Caki2 (cell line): ENCODE measurements at places on chromosomes 5 and 9.
A peak's percentile ranks its signal among the peaks of the same experiment; 100 is the strongest.

- DNase-seq: peak; percentile 74
These were observed 446 bp downstream of the FBXL17 start for GRCh38 chr5:108381350-108381953.

DNA sequence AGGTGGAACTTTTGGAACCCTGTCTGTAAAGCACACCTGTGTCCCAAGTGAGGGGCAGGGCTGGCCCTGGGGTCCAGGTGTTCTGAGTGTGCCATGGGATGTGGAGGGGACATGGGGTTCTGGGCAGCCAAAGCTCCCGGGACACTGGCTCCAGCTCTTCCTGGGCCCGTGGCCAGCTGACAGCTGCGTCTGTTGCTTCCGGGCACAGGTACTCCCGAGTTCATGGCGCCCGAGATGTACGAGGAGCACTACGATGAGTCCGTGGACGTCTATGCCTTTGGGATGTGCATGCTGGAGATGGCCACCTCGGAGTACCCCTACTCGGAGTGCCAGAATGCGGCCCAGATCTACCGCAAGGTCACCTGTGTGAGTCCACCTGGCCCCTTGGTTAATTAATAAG lies 50.7 kb downstream of the WNK2 start:
- no peak for DNase-seq

- DNase-seq: no peak
These were observed 19.9 kb downstream of the SEMA4D start for GRCh38 chr9:89477811-89478630.

GRCh38 chr5:159899067-159900049 lies 16.9 kb upstream of the ADRA1B start:
- no peak for DNase-seq

- DNase-seq: no peak
These were observed 20.5 kb downstream of the SWI5 start for GRCh38 chr9:128296340-128297220.

DNA sequence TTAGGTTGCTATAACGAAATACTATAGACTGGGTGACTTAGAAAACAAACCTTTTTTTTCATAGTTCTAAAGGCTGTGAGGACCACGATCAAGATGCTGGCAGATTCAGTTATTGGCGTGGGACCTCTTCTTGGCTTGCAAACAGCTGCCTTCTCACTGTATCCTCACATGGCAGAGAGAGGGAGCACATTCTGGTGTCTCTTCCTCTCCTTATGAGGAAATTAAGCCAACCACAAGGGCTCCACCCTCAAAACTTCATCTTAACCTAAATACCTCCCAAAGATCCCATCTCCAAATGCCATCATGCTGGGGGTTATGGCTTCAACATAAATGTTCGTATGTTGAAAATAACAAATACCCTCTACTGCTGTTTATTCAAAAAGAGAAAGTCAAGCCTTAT lies 197.1 kb downstream of the CEMIP2 start:
- no peak for DNase-seq

GRCh38 chr5:5523066-5523505 lies 100.6 kb downstream of the ICE1 start:
- DNase-seq: no peak
